Pulmonary artery endothelial cell (primary cell): ENCODE measurements at places on chromosomes 12 and 14. TPM values are rescaled to one million over a fixed set of nuclear protein-coding genes. Genes with fewer than 3 reads are reported as not detected.

Gene TOMM20L
- not detected in 2 replicates for total RNA-seq

Gene LMNTD1
- total RNA-seq = not detected in 2 replicates

Gene COX8C
- not detected in 2 replicates for total RNA-seq

Gene NTN4
- total RNA-seq = 122 and 310 TPM in 2 replicates

Gene ANAPC7
- total RNA-seq = 45.1 and 78.9 TPM in 2 replicates
